ENCODE measurements at places on chromosomes 2 and 18. TPM values are rescaled to one million over a fixed set of nuclear protein-coding genes. Genes with fewer than 3 reads are reported as not detected.

The STAT4 gene
- total RNA-seq, result 0.44 TPM

DNA sequence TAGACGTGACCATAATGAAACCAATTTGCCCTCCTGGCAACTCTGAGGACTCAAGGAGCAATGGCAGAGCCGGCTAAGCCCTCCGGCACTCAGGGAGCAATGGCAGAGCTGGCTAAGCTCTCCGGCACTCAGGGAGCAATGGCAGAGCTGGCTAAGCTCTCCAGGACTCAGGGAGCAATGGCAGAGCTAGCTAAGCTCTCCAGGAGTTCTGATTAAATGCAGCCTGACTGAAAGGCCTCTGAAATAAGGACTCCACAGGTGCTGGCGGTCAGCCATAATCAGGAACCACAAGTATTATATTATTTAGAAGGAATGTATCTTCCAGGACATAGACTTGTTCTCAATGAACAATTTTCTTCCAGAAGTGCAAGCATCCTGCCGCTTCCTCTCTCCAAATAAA is 65.2 kb downstream of the C2orf76 start:
- no peaks in the 10 kb centered on the region for H3K27me3 ChIP-seq
- H3K4me3 ChIP-seq, result no peak overlapping the region
- no peak overlapping the region for H3K27ac ChIP-seq
- no peaks in the 10 kb centered on the region for H3K36me3 ChIP-seq

- H3K4me3 ChIP-seq, result no peak overlapping the region
- H3K27ac ChIP-seq, result no peak overlapping the region
- peaks cover 17% of the 10 kb centered on the region for H3K4me1 ChIP-seq
- H3K36me3 ChIP-seq, result no peaks in the 10 kb centered on the region
Measured at GRCh38 chr2:189628817-189629530, 32.3 kb upstream of the ASNSD1 start.

DNA sequence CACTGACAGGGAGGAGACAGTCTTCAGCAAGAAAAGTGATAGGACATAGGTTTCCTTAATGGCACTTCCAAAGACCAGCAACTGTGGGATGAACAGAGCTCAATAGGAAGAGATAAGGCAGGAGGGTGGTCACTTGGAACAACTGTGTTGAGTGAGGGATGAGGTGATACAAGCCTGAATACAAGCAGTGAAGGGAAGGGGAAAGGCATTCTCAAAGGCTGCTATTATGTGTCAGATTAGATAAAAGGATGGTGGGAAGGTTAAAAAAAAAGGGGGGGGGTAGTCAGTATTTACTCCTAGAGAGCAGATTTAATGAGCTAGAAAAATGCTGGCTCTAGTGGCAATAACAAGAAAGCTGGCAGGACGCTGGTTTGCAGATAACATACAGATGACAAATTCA is 25.7 kb downstream of the CCBE1 start:
- no peaks in the 10 kb centered on the region for H3K27me3 ChIP-seq
- no peak for DNase-seq
- no peak overlapping the region for H3K27ac ChIP-seq

GRCh38 chr2:203280428-203281064 is 41.7 kb downstream of the CYP20A1 start:
- H3K27ac ChIP-seq, result no peak overlapping the region
- no peaks in the 10 kb centered on the region for H3K27me3 ChIP-seq
- no peak overlapping the region for H3K4me3 ChIP-seq
- H3K36me3 ChIP-seq, result peaks cover 28% of the 10 kb centered on the region

The NOP58 gene
- total RNA-seq, result 136 TPM

DNA sequence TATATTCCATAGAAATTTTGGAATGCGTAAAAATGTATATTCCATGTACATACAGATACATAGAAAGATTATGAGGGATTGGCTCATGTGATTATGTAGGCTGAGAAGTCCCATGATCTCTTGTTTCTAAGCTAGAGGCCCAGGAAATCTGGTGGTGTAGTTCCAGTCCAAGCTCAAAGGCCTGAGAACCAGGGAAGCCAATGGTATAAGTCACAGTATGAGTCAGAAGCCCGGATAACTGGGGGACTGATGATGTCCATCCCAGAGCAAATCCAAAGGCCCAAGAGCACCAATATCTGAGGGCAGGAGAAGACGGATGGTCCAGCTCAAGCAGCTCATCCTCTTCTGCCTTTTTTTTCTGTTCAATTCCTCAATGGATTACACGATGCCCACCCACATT is 385.0 kb upstream of the KLHL29 start:
- H3K4me1 ChIP-seq, result no peaks in the 10 kb centered on the region
- no peaks in the 10 kb centered on the region for H3K27me3 ChIP-seq
- H3K27ac ChIP-seq, result no peak overlapping the region
- H3K4me3 ChIP-seq, result no peak overlapping the region
- no peaks in the 10 kb centered on the region for H3K36me3 ChIP-seq

The OR6B2 gene
- not detected for total RNA-seq

DNA sequence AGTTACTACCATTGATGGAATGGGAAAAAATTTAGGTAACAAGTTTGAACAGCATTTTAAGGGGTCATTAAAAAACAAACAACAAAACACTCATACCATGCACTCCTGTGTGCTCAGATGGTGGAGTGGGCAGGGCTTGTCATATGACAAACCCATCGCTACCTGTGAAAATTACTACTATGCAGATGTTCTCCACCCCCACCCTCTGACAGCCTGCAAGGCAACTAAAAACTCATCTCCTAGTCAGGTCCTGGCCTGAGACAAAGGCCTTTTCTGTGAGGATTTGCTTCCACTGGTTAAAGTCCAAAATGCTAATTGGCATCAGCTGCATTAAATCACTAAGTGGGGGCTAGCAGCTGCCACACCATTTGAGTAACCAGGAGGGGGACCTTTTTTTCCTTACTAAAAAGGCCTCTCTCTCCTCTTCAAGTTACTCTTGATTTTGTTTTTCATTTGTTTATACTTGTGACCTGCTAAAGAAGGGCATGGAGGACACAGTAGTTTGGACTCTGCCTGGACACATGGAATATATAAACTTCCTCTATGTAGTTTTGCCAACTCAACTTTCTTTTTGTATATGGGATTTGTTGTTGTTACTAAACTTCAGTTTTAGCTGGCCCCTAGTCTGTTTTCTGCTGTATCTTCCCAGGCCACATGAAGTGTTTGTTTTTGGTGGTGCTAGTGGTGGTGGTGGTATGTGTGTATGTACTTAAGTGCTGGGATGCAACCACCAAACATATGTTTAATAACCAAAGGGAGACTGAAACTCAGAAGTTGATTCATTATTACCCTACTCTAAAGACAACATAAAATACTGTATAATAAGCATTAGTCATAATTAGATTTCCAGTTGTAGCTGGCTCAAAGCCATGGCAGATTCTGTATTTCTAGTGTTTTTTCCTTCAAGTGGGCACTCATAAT is 121.3 kb downstream of the MAP4K4 start:
- peaks cover 70% of the 10 kb centered on the region for H3K4me1 ChIP-seq
- no peaks in the 10 kb centered on the region for H3K36me3 ChIP-seq
- H3K4me3 ChIP-seq, result peak overlapping the region; percentile 0

DNA sequence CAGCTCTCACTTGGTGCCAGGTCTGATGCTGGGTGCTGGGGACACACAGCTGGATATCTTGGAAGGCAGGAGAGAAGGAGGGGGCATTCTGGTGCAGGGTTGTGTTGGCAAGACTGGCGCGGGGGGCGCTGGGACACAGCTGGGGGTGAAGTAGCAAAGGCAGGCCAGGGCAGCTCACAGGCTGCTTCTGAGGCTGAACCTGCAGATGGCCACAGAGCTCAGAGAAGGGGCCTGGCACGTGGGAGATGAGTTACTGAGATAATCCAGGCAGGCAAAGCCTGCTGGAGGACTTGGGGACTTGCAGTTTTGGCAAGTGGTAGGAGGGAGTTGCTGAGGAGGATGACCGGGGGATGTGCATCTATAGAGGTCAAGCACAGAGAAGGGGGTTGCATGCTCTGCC is 16.2 kb upstream of the DGKD start:
- no peak for DNase-seq
- H3K4me1 ChIP-seq, result no peaks in the 10 kb centered on the region
- H3K4me3 ChIP-seq, result no peak overlapping the region
- no peak overlapping the region for H3K27ac ChIP-seq
- peaks cover 12% of the 10 kb centered on the region for H3K27me3 ChIP-seq
- no peaks in the 10 kb centered on the region for H3K36me3 ChIP-seq

The PTH2R gene
- 0.48 TPM for total RNA-seq

The PRSS56 gene
- not detected for total RNA-seq

DNA sequence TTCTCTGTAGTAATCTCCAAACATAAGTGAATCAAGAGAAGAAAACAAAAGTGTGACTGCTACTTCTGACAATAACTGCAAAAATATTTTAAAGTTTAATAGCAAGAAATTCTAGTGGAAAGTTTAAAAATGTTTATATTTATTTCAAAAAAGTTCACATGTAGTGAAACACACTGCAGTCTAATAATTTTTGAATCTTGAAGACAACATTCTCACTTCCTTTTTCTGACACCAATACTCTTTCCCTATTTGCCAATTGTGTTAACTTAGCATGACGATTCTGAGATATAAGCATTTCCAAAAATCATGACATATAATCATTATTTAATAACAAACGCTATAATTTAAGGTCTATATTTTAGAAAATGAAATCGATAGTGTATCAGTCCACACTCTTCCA is 429.1 kb upstream of the PKDCC start:
- no peak overlapping the region for H3K4me3 ChIP-seq
- H3K36me3 ChIP-seq, result no peaks in the 10 kb centered on the region
- H3K27me3 ChIP-seq, result no peaks in the 10 kb centered on the region
- no peak for DNase-seq
- H3K27ac ChIP-seq, result no peak overlapping the region
- no peaks in the 10 kb centered on the region for H3K4me1 ChIP-seq

The TEKT4 gene
- not detected for total RNA-seq

- DNase-seq, result no peak
- H3K27ac ChIP-seq, result no peak overlapping the region
- no peak overlapping the region for H3K4me3 ChIP-seq
- H3K4me1 ChIP-seq, result peaks cover 9% of the 10 kb centered on the region
- H3K27me3 ChIP-seq, result no peaks in the 10 kb centered on the region
- H3K36me3 ChIP-seq, result no peaks in the 10 kb centered on the region
Measured at GRCh38 chr2:106997204-106997603, 111.2 kb upstream of the ST6GAL2 start.

The COLEC11 gene
- 1.3 TPM for total RNA-seq

The CBLN2 gene
- total RNA-seq, result not detected

The CUL3 gene
- total RNA-seq, result 74.4 TPM

The DOK6 gene
- total RNA-seq, result 4.1 TPM

GRCh38 chr2:195456771-195457170 is 200.3 kb upstream of the SLC39A10 start:
- no peaks in the 10 kb centered on the region for H3K27me3 ChIP-seq
- no peaks in the 10 kb centered on the region for H3K36me3 ChIP-seq
- no peaks in the 10 kb centered on the region for H3K4me1 ChIP-seq
- H3K4me3 ChIP-seq, result no peak overlapping the region
- no peak overlapping the region for H3K27ac ChIP-seq
- DNase-seq, result no peak
